ENCODE measurements at places on chromosomes 11 and 22. TPM values are rescaled to one million over a fixed set of nuclear protein-coding genes. Genes with fewer than 3 reads are reported as not detected.

The SPINDOC gene
- total RNA-seq: 60.0 TPM

The SEZ6L gene
- not detected for total RNA-seq

The TRIOBP gene
- total RNA-seq: 32.7 TPM

The MFRP gene
- total RNA-seq: not detected

The HBB gene
- not detected for total RNA-seq

The IRAG1 gene
- total RNA-seq: not detected

The KIRREL3 gene
- total RNA-seq: not detected

The OR4C13 gene
- total RNA-seq: not detected

The OR5P2 gene
- total RNA-seq: not detected

The SELENOM gene
- 9.8 TPM for total RNA-seq

The APOA1 gene
- not detected for total RNA-seq

The PANX2 gene
- total RNA-seq: 0.36 TPM

The DMC1 gene
- total RNA-seq: 11.2 TPM

The SLC25A18 gene
- total RNA-seq: not detected

The CWF19L2 gene
- total RNA-seq: 16.5 TPM

The OR5A1 gene
- total RNA-seq: not detected

The OR51A7 gene
- not detected for total RNA-seq

The TRIM48 gene
- total RNA-seq: not detected

The PGA4 gene
- not detected for total RNA-seq

The MOGAT2 gene
- total RNA-seq: not detected

The LMNTD2 gene
- total RNA-seq: 0.64 TPM

The OR2AG2 gene
- 0.47 TPM for total RNA-seq

The PICK1 gene
- 12.0 TPM for total RNA-seq

The PATE4 gene
- not detected for total RNA-seq

The OR52H1 gene
- not detected for total RNA-seq

The AMPD3 gene
- total RNA-seq: 13.9 TPM

The IGF2 gene
- total RNA-seq: 1.5 TPM

The RGL4 gene
- 11.7 TPM for total RNA-seq

The UFD1 gene
- 108 TPM for total RNA-seq

The XKR3 gene
- not detected for total RNA-seq

The TRIM51 gene
- not detected for total RNA-seq

The APLNR gene
- total RNA-seq: not detected

The PRAME gene
- total RNA-seq: not detected

The GRAMD4 gene
- 90.6 TPM for total RNA-seq

The OR2AG1 gene
- not detected for total RNA-seq

The ZC3H7B gene
- total RNA-seq: 77.1 TPM

The UBQLNL gene
- total RNA-seq: 0.18 TPM

The OR51E1 gene
- not detected for total RNA-seq

The PDGFB gene
- 1.2 TPM for total RNA-seq

The MYRF gene
- 0.78 TPM for total RNA-seq

The TMEM45B gene
- 0.24 TPM for total RNA-seq

The MCM5 gene
- total RNA-seq: 307 TPM

The ACR gene
- not detected for total RNA-seq

The SLC37A4 gene
- 28.7 TPM for total RNA-seq

The CHRM1 gene
- total RNA-seq: not detected

The FOLH1 gene
- total RNA-seq: not detected

The DGCR6 gene
- 0.71 TPM for total RNA-seq

The KDM4D gene
- 1.1 TPM for total RNA-seq
